Fibroblast of lung (primary cell): ENCODE measurements at places on chromosomes 7 and 10.

- DNase-seq = no peak
Observed at GRCh38 chr10:81116990-81117389, 579.3 kb downstream of the SH2D4B start.

DNA sequence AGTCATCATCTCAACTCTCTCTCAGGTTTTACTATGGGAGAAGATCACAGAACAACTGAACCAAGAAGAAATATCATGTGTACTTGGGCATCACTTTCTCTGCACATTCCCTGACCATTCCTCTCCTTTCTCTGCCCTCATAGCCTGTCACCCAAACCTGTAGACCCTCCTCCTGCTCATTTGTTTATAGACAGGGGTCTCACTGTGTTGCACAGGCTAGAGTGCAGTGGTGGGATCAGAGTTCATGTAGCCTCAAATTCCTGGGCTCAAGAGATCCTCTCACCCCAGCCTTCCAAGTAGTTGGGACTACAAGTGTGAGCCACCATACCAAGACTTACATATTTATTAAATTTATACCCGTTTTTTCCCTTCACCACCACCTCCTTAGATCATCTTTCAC is 260.8 kb upstream of the SLC26A5 start:
- DNase-seq = no peak

DNA sequence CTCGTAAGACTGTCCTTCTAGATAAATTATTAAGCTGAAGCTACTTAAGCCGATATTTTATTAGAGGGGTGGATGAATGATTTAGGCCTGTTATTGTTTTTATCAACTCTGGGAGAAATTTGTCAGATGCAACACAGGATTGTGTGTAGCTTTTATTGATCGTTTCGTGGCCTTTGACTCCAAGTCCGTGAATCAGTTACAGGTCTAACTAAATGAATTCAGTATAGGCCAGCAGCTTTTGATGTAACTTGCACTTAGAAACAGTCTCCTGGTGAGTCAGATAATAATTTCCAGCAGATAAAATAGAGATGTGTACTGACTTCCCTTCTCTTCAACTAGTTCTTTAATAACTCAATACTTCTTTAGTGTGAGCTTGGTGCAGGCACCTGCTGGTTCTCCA is 341.7 kb upstream of the SMIM30 start:
- DNase-seq = no peak

GRCh38 chr10:100740476-100741377 is 4.7 kb upstream of the PAX2 start:
- DNase-seq = no peak

GRCh38 chr7:108135446-108136190 is 5.5 kb upstream of the LAMB4 start:
- no peak for DNase-seq

DNA sequence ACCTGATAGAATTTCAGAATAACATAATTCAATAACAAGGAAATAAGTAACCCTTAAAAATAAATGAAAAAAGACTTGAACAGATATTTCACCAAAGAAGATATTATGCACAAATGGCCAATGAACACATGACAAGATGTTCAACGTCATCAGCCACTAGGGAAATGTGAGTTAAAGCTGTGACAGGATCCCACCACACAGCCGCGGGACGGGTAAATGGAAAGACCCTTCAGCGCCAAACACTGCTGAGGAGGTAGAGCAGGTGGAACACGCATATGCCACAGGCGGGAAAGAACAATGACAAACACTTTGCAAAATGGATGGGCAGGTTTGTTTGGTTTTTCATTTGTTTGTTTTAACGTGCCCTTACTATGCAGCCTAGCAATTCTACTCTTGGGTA is 86.1 kb upstream of the RNF32 start:
- no peak for DNase-seq

DNA sequence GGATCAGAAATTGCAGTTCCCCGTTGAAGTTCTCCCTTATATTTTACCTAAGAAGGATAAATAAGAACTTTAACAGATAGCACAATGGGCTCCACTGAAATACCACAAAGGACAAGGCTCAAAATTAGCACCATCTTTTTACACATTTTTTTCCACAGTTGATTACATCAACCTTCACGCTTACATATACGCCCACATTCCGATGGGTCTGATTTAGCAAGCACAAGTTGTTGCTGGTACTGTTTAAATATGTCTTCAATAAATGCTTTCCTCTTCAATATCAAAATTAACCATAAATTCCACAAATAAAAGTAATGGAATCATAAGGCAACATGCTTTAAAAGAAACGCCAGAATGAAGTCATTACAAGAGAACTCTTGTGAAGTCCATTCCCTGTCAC is 79.5 kb downstream of the NEBL start:
- no peak for DNase-seq

- peak; percentile 33 for DNase-seq
Observed at GRCh38 chr7:83162402-83163256, at the start of gene PCLO. TSS of gene PCLO (minus strand) at chr7:83162884. CDS start at chr7:83162592, 292 bp downstream.

DNA sequence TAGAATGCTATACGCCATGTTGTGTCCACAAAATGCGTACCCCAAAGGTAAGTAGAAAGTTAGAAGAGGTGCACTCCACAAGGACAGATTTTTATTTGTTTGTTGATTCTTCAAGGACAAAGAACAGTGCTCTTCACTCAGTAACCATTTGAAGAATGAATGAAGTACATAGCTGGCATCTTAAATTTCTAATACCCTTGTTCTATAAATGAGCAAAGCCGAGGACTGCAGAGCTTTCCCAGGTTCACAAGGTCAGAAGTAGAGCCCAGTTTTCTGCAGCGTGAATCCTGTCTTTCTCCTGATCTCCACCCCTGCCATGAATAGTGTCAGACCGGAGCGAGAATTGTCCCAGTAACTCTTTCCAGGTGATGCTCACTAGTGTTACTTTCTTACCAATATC is 9.5 kb downstream of the HECW1 start:
- no peak for DNase-seq

- DNase-seq = no peak
Observed at GRCh38 chr10:1860351-1860750, 123.0 kb upstream of the ADARB2 start.

DNA sequence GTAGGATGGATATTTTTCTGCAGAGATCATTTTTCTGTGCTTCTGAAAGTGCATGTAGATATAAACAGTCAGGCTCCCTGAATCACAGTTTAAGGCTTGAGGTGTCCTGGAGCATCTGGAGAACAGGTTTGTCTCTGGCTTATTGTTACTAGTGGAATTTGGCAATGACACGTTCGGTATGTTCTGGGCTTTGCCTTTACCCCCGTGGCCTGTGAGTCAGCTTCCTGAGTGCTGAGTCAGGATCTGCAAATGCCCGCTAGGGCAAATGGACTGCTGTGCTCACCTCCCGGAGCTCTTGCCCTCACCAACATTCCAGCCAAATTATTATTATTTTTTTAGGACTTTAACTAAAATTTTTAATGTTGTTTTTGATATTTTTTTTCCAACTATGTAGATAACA is 192.5 kb upstream of the PRSS1 start:
- DNase-seq = peak; percentile 94

DNA sequence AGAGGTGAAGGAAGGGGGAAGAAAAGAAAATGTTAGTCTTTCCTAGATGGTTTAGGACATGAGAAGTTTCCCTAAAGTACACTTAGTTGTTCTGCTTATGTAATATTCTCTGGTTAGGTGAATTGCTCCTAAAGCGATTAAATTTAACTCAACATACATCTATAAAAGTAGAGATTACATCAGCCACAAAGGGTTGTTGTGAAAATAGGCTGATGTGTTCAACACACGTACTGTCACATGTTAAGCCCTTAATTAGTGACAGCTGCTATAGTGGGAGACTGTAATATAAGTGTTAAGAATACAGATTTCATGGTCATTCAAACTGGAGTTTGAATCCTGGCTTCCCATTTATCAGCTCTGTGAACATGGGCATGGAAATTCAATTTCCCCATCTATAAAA is 12.8 kb downstream of the HECTD2 start:
- no peak for DNase-seq

- no peak for DNase-seq
Observed at GRCh38 chr7:45588466-45588865, 14.3 kb downstream of the ADCY1 start.

GRCh38 chr7:39911167-39911566 is 38.9 kb upstream of the CDK13 start:
- DNase-seq = no peak

DNA sequence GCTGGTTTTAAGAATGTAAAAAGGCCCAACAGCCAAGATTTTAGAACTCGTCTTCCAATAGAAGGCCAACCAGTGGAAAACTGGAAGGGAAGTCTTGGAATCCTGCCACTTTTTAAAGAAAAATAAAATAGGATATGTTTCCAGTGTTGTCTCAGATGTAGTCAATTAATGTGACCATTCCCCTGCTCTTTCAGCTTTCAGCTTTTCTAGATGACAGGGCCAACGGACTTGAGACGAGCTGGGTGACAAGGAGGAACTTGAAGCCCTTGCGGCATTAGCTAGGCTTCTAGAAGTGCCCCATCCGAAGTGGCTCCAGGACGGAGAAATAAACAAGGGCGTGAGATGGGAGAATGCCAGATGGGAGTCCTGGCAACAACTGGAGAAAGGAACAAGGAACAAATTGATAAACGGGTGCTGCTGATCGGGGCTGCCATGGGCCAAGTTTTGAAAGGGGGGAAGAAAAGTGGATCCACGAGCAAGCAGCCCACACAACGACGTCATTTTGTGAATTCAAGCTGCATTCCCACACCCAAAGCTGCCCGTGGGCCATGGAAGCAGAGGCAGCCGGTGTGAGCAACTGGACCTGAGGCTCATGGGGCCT is 42.3 kb downstream of the CTBP2 start:
- DNase-seq = no peak

- DNase-seq = no peak
Observed at GRCh38 chr10:121440461-121440860, 157.8 kb downstream of the FGFR2 start.

DNA sequence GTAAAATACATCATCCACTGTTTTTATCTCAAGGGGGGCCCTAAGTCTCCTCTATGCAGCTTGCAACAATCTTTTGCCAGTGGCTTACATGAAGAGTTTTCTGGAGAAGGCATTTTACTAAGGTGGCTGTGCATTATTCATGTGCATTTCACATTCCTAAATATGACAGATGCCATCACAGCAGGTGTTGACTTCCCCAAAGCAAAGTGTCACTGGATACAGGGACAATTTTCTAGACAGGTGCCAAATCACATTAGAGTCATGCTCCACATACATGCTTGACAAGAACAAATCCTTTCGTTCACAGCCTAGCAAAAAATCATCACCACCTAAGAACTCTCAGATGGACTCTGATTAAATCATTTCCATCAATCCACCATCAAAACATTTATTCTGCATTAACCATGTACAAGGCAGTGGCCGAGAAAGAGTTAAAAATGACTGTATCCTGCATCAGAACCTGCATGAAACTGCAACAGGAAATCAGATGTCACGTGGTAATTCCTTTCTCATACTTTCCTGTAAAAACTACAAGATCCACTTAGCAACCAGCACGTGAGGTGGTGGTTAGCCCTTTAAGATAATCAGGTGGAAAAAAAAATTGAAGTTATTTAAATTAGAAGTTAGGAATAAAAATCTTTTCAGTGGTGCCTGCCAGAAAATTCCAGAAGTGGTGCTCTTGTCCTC is 88.2 kb upstream of the AFAP1L2 start:
- DNase-seq = no peak

DNA sequence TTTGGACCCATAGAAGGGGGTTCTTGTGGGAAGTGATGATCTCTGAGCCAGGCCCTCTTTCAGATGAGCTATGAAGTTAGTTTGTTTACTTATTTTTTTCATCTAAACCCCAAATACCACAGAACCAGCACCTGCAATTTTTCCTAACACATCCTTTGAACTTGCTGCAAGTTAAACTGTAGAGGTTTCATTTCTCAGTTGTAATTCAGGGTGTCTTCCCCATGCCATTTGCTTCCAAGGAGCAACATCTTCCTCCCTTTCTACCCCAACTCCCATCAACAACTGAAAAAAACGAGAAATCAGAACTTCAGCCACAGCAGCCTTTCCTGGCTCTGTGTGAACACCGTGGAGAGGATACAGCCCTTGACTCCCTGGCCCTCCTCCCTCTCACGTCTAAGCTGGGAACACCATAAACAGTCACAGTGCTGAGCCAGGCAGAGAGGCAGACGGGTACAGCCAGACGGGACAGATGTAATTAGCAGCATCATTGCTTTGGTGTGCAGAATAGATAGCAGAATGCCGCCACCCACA is 63.6 kb downstream of the RGS10 start:
- DNase-seq = no peak

- peak; percentile 35 for DNase-seq
Observed at GRCh38 chr7:151315038-151315655, 26.5 kb upstream of the NUB1 start.

DNA sequence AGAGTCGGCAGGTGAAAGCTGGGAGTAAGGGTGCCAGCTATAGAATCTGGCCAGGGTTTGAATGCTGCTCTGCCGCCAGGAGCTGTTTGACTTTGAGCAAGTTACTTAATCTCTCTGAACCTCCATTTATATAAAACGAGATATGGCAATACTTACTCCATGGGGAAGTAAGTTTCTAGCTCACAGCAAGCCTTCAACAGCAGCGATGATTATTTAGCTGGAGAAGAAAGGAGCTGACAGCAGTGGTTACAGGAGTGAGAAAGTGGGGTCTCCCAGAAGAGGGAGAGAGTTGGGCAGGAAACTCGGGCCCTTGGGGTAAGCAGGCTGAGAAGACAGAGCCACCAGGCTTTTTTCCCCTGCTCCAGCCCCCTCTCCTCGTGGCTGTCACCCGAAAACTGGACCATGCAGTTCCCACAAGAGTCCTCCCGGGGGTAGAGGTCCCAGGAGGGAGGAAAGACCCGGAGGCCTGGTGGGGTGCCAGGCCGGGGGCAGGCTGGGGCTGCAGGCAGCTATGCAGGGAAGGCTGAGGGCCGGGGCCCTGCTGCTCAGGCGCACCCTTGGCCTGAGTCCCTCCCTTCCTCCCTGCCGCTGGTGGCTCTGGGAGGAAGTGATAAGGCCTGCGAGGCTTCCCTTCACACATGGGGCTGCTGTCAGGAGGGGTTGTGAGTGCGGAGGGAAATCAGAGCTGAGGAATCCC is 3.5 kb downstream of the NOS3 start:
- no peak for DNase-seq

DNA sequence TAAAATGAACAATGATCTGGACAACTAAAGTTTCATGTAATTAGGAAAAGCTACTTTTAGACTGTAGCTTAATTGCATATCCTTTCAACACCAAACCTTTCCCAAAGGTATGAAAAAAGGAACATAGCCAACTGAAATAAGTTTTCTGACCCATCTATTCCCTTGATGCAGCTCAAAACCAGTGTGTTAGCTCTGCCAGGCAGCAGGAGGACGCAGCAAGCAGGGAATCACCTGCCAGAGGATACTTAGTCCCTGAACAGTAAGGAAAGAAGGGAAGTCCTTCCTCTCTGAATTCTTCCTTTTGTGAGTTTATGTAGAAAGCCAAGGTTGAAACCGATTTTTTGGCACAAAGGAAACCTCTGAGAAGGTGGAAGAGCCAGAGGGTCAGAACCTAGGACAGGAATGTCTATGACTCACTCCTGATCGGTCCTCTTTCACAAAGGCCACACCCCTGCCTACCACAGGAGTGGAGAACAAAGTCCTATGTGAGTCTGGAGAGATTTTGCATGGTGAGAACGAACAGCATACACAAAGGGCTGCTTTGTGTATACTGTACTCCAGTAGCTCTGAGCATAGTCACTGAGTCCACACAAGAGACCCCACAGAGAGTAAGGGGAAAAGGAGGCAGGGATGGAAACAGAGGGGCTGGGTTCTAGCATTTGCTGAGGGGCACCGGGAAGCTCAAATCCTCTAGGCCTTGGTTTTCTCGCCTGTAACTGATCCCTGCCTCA is 68.8 kb upstream of the GSDME start:
- DNase-seq = peak; percentile 48

GRCh38 chr10:55263327-55263726 is 462.3 kb upstream of the PCDH15 start:
- no peak for DNase-seq
